NCI-H510A treated with DMSO at 0.1 percent for 48 hours (cell line): ENCODE measurements at places on chromosomes 5 and 9.

DNA sequence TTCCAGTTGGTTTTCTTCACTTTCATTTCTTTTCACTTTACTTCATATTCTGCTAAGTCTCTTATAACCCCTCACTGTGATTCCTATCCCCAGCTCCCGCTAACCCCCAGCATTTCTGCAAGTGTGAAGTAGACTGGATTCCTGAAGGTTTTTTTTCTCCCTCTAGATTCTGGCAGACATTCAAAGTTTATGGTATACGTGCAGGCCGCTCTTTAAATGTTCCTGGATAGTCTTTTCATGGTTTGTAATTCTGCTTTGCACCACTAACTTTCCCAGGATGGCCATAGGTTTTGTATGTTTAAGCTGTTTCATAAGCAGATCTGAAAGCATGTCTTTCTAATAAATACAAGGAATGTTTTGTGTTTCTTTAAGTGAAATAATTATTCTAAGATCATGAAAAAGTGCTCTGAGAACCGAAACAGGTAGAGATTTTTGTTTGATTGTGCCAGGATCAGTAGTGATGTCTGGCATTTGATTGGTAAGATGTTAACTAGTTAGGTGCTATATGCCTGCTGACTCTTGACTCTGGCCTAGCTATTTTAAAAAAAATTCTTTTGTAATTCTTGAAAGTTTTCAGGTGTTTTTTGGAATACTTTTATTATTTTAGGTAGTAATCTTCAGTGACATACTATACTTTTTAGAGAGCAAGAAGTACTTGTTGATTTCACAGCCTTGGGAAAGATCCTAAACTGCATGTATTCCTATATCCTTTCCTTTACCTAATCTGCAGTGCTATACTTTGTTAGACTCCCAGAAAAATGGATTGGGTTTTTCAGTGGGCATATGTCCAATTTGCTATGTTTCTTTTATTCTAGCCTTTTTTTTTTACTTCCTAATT lies 29.7 kb downstream of the CNOT6 start:
- no peak for DNase-seq

GRCh38 chr9:69090946-69091345 lies 55.4 kb downstream of the FXN start:
- DNase-seq: no peak

GRCh38 chr5:74035521-74035937 lies 409.5 kb downstream of the ARHGEF28 start:
- peak; percentile 33 for DNase-seq

GRCh38 chr5:7991125-7991821 lies 122.3 kb downstream of the MTRR start:
- no peak for DNase-seq

DNA sequence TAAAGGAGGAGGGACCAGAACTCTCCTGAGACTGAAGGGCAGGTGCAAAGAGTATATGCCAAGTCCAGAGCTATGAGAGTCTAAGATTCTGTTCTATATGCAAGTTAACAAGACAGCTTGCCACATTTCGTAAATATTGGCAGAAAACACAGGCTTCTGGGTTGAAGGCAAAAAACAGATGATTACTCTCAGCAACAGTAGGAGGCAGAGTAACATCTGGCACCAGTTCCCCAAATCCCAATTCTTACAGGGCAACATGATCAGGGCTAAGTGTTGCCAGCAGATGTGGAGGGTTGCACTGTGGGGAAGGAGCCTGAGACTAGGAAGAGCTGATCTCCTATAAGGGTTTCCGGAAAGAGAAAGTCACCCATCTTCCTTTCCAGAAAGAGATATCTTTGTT lies 179.4 kb downstream of the PJA2 start:
- DNase-seq: no peak

GRCh38 chr5:96924016-96924443 lies 11.8 kb upstream of the LNPEP start:
- DNase-seq: no peak

GRCh38 chr9:3954331-3955304 lies 345.2 kb downstream of the GLIS3 start:
- no peak for DNase-seq

DNA sequence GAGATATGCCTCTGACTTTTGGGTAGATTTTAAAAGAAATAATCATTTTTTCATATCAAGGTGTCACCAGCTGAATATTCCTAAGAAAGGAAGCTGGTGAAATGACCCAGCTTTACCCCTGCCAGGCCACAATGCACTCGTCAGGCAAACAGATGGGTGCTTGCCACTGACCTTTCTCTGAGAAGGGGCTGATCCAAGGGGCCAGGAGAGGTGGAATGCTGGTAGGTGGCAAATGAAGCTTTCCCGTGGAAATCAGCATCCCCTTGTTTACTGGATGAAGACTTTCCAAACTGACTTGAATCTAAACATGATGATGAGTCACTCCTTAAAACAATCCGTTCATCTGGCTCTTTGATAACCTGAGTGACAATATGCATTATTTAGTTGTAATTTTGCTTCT lies 44.3 kb upstream of the PLPP6 start:
- DNase-seq: no peak
